ENCODE measurements at places on chromosomes 3 and 15. TPM values are rescaled to one million over a fixed set of nuclear protein-coding genes. Genes with fewer than 3 reads are reported as not detected.

Gene KNG1
- 144 TPM for polyA plus RNA-seq

Gene DUOX2
- polyA plus RNA-seq: 0.14 TPM

Gene LRTM1
- not detected for polyA plus RNA-seq

Gene ROPN1B
- polyA plus RNA-seq: 0.43 TPM

Gene CFAP100
- polyA plus RNA-seq: 1.1 TPM

Gene SLC38A3
- 5.0 TPM for polyA plus RNA-seq

Gene ARL14
- 0.12 TPM for polyA plus RNA-seq

Gene TICRR
- 9.1 TPM for polyA plus RNA-seq

Gene KIF23
- polyA plus RNA-seq: 39.0 TPM

Gene COMMD2
- polyA plus RNA-seq: 57.8 TPM

Measured in right renal cortex interstitium (tissue), 3 donors.